ENCODE measurements at places on chromosomes 13 and 19.
A peak's percentile ranks its signal among the peaks of the same experiment; 100 is the strongest.

- H3K27ac ChIP-seq: no peak overlapping the region
- H3K4me1 ChIP-seq: peaks cover 29% of the 10 kb centered on the region
- no peaks in the 10 kb centered on the region for H3K36me3 ChIP-seq
Observed at GRCh38 chr19:35455616-35456201, 7.7 kb downstream of the FFAR2 start.

GRCh38 chr13:67259208-67259607 is 29.1 kb upstream of the PCDH9 start:
- DNase-seq: no peak
- no peaks in the 10 kb centered on the region for H3K4me1 ChIP-seq
- H3K4me3 ChIP-seq: no peak overlapping the region
- no peaks in the 10 kb centered on the region for H3K36me3 ChIP-seq

GRCh38 chr13:52975969-52976368 is 52.6 kb upstream of the OLFM4 start:
- H3K36me3 ChIP-seq: no peaks in the 10 kb centered on the region
- H3K27ac ChIP-seq: no peak overlapping the region
- no peak for DNase-seq
- H3K4me3 ChIP-seq: no peak overlapping the region

GRCh38 chr19:50669302-50670101 is 20.3 kb downstream of the C19orf81 start:
- H3K27me3 ChIP-seq: peaks cover 37% of the 10 kb centered on the region
- H3K36me3 ChIP-seq: no peaks in the 10 kb centered on the region
- H3K4me1 ChIP-seq: no peaks in the 10 kb centered on the region
- peak; percentile 84 for DNase-seq
- no peak overlapping the region for H3K4me3 ChIP-seq

GRCh38 chr13:24033527-24034302 is 126.8 kb upstream of the SPATA13 start:
- no peaks in the 10 kb centered on the region for H3K36me3 ChIP-seq
- no peak for DNase-seq
- H3K27ac ChIP-seq: no peak overlapping the region
- no peak overlapping the region for H3K4me3 ChIP-seq
- peaks cover 6% of the 10 kb centered on the region for H3K4me1 ChIP-seq

DNA sequence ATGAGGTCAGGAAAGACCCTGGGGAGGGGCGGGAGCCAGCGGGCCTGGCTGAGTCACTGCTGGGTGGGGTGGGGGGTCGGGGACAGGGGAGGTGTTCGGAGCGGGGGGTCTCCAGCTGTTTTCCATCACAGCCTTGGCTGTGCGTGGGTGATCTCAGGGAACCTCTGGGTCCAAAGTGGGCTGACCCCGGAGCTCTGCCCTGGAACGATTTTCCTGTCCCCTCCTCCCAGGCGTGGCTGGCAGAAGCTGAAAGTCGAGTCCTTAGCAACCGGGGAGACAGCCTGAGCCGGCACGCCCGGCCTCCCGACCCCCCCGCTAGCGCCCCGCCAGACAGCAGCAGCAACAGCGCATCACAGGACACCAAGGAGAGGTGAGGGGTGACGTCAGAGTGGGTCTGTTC is 10.6 kb downstream of the TRIP10 start:
- H3K36me3 ChIP-seq: peaks cover 60% of the 10 kb centered on the region
- H3K27ac ChIP-seq: no peak overlapping the region
- H3K27me3 ChIP-seq: no peaks in the 10 kb centered on the region
- DNase-seq: no peak
- H3K4me3 ChIP-seq: no peak overlapping the region

DNA sequence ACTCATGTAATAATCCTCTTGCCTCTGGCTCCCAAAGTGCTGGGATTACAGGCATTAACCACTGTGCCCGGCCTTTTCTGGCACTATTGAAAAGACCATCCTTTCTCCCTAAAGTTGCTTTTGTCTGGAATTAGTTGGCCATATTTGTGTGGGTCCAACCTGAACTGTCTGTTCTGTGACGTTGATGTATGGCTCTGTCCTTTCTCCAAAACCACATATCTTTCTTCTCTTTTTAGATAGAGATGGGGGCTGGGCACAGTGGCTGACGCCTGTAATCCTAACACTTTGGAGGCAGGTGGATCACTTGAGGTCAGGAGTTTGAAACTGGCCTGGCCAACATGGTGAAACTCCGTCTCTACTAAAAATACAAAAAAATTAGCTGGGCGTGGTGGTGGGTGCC is 17.9 kb downstream of the DNM2 start:
- DNase-seq: no peak
- no peak overlapping the region for H3K27ac ChIP-seq
- no peaks in the 10 kb centered on the region for H3K27me3 ChIP-seq
- H3K36me3 ChIP-seq: peaks cover 37% of the 10 kb centered on the region
- H3K4me3 ChIP-seq: no peak overlapping the region

GRCh38 chr19:37997911-37998344 is 90.9 kb downstream of the SIPA1L3 start:
- no peaks in the 10 kb centered on the region for H3K36me3 ChIP-seq
- no peak for DNase-seq
- no peak overlapping the region for H3K27ac ChIP-seq
- no peaks in the 10 kb centered on the region for H3K27me3 ChIP-seq
- peaks cover 3% of the 10 kb centered on the region for H3K4me1 ChIP-seq
- no peak overlapping the region for H3K4me3 ChIP-seq

GRCh38 chr13:31556376-31556775 is 182.9 kb upstream of the RXFP2 start:
- DNase-seq: no peak
- no peaks in the 10 kb centered on the region for H3K36me3 ChIP-seq
- H3K27ac ChIP-seq: no peak overlapping the region
- no peak overlapping the region for H3K4me3 ChIP-seq
- H3K4me1 ChIP-seq: no peaks in the 10 kb centered on the region

DNA sequence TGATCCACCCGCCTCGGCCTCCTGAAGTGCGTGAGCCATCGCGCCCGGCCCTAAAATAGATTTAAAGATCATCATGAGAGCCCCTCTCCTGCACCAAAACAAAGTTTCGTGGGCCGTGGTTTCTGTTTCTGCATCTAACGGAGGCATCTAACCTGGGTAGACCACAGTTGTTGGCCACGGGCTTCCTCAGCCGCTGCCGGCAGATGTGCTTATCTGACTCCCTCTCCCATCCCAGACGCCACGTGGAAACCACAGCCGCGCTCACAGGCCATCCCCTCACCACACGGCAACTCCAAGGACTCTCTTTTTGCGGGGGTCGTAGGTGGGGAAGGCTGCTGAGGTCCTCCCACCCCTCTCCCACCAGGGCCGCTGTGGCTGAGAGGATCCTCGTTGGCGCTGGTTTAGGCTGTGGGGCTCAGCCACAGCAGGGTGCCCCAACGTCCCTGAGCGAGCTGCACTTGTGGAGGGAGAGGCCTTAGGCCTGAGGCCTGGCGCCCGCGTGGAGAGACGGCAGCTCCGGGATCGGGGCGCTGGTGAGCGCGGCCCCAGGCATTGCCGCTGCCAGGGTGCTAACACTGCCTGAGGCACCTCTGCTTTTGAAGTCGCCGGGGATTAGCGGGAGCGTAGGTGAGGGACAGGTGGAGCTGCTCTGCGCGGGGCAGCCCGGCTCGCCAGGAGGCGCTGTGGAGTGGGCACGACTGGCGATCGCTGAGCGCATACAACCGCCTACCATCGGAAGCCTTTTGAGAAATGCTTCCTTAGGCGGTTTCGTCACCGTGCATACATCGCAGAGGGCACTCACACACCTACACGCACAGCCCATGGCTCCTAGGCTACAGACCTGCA is 8.9 kb downstream of the ZSCAN1 start:
- peaks cover 3% of the 10 kb centered on the region for H3K36me3 ChIP-seq
- no peaks in the 10 kb centered on the region for H3K27me3 ChIP-seq
- no peak overlapping the region for H3K4me3 ChIP-seq
- no peaks in the 10 kb centered on the region for H3K4me1 ChIP-seq

GRCh38 chr19:51386882-51387520 is 773 bp downstream of the LIM2 start:
- H3K4me1 ChIP-seq: peaks cover 19% of the 10 kb centered on the region
- H3K27me3 ChIP-seq: no peaks in the 10 kb centered on the region
- no peak overlapping the region for H3K4me3 ChIP-seq
- no peak overlapping the region for H3K27ac ChIP-seq
- no peak for DNase-seq

DNA sequence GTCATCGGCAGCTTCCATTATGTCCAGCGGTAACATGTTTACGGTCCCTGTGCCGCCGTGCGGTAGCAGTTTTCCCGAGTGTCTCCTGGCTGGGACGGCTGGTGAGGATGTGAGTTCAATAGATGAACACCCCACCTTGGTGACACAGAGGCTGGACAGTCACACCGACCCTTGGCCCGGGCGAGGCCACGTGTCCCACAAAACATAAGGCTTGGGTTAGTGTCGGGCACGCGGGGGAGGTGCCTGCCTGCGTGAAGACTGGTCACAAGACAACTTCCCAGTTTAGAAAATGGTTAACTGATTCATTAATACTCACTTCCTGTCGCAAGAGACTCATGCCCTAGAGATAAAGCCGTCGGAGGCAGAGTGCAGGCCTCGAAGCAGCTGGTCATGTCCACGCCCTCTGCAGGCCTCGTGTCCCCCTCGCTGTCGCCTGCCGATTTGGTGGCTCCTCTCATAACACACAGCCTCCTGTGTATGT is 17.2 kb downstream of the RASA3 start:
- no peak overlapping the region for H3K27ac ChIP-seq
- peaks cover 47% of the 10 kb centered on the region for H3K4me1 ChIP-seq
- peaks cover 33% of the 10 kb centered on the region for H3K36me3 ChIP-seq
- H3K4me3 ChIP-seq: peak overlapping the region; percentile 23

GRCh38 chr13:107006661-107007060 is 438.7 kb upstream of the ARGLU1 start:
- H3K27me3 ChIP-seq: no peaks in the 10 kb centered on the region
- H3K36me3 ChIP-seq: no peaks in the 10 kb centered on the region
- DNase-seq: no peak
- no peak overlapping the region for H3K4me3 ChIP-seq
- H3K4me1 ChIP-seq: no peaks in the 10 kb centered on the region
- H3K27ac ChIP-seq: no peak overlapping the region

DNA sequence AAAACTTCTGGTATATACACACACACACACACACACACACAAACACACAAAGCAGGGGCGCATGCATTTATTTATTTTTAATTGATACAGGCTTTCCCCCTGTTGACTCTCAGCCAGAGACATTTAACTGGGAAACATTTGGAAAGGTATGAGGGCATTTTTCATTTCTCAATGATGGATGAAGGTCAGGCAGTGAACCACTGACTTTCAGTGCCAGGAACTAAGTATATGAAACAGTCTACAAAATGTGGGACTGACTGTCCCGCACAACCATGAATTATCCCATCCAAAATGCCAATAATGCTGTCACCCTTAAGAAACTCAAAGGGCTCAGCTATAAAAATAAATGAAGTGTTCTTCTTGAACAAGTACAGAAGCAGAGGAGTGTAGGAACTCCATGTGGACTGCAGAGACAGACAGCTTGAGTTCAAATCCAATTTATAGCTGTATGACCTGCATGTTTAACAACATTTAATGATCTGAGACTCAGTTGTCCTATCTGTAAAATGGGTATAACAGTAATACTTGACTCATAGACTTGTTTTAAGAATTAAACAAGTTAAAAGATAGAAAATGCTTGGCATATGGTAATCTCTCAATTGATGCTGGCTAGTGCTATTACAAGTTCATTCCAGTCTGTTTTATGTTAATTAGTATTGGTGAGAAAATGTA is 25.0 kb upstream of the INTS6 start:
- H3K4me3 ChIP-seq: no peak overlapping the region
- peaks cover 2% of the 10 kb centered on the region for H3K27me3 ChIP-seq
- H3K27ac ChIP-seq: no peak overlapping the region
- no peaks in the 10 kb centered on the region for H3K36me3 ChIP-seq

- no peak overlapping the region for H3K27ac ChIP-seq
- no peaks in the 10 kb centered on the region for H3K4me1 ChIP-seq
- no peak overlapping the region for H3K4me3 ChIP-seq
- H3K36me3 ChIP-seq: no peaks in the 10 kb centered on the region
Observed at GRCh38 chr13:79802389-79803085, 321.6 kb downstream of the NDFIP2 start.

DNA sequence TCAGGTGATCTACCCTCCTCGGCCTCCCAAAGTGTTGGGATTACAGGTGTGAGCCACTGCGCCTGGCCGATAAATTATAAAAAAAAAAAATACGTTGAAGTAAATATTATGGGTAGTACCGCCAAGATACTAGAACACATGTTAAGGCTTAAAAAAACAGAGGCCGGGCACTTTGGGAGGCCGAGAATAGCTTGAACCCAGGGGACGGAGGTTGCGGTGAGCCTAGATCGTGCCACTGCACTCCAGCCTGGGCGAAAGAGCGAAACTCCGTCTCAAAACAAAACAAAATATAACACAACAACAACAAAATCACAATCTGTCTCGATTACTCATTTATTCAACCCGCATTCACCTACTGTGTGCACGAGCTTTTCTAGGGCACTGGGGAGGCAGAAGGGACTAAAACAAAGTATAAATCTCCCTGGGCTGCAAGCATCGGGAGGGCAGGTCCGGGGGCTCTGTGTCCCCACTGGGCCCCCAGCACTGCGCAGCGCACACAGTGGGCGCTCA is 1.3 kb upstream of the BICRA start:
- H3K27ac ChIP-seq: peak overlapping the region; percentile 75
- peaks cover 23% of the 10 kb centered on the region for H3K4me1 ChIP-seq
- peaks cover 3% of the 10 kb centered on the region for H3K27me3 ChIP-seq
- peaks cover 13% of the 10 kb centered on the region for H3K36me3 ChIP-seq
- no peak for DNase-seq
- peak overlapping the region; percentile 87 for H3K4me3 ChIP-seq

- H3K4me3 ChIP-seq: no peak overlapping the region
- H3K27ac ChIP-seq: no peak overlapping the region
- peaks cover 31% of the 10 kb centered on the region for H3K4me1 ChIP-seq
- no peaks in the 10 kb centered on the region for H3K27me3 ChIP-seq
- H3K36me3 ChIP-seq: peaks cover 2% of the 10 kb centered on the region
- DNase-seq: no peak
Observed at GRCh38 chr13:20431080-20431479, 94.6 kb downstream of the CRYL1 start.

DNA sequence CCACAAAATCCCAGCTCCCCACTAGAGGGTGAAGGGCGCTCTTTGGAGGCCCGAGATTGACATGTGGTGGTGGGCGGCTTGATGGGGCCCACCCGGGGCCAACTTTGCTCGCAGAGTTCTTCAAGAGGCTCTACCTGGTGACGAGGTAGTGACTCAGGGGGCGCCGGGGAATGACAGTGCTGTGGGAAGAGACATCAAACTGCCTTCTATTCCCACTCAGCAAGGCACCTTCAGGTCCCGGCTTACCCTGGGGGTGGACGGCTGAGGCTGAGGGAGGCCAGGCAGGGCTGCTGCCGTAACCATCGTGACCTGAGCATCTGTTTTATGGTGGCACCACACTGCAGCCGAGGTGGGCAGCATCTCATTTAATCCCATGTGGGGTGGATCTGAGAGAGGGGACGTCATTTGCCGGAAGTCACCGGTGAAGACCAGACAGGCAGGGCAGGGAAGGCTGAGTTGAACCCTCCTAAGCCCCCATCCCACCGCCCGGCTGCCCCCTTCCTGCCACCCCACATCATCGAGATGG is 1.6 kb downstream of the LINGO3 start:
- H3K36me3 ChIP-seq: peaks cover 4% of the 10 kb centered on the region
- H3K27ac ChIP-seq: no peak overlapping the region
- H3K4me3 ChIP-seq: no peak overlapping the region
- H3K4me1 ChIP-seq: peaks cover 7% of the 10 kb centered on the region
- no peak for DNase-seq

All from activated CD4-positive, alpha-beta T cell treated with anti-CD3 and anti-CD28 coated beads, Interleukin-2, amount 10 ng/mL, durations not matched to agents 24 days and 14 days (primary cell).